Activated T-helper 1 cell treated with anti-CD3 and anti-CD28 coated beads, Interleukin-12 subunit alpha, Interleukin-12 subunit beta, Interleukin-2, Interleukin-4 antibody, amounts not matched to agents 30 ng/mL and 10 ng/mL and 1 ng/mL, durations not matched to agents 14 hours and 24 hours and 36 hours (primary cell): ENCODE measurements at places on chromosomes 1 and 21. TPM values are rescaled to one million over a fixed set of nuclear protein-coding genes. Genes with fewer than 3 reads are reported as not detected.
A peak's percentile ranks its signal among the peaks of the same experiment; 100 is the strongest.

The AKR7A3 gene
- 1.2 and 1.7 TPM in 2 replicates for total RNA-seq

The BTF3L4 gene
- 44.9 and 47.5 TPM in 2 replicates for total RNA-seq

- H3K27me3 ChIP-seq = peaks cover 3% of the 10 kb centered on the region
- peaks cover 13% of the 10 kb centered on the region for H3K4me1 ChIP-seq
- no peak for DNase-seq
- no peaks in the 10 kb centered on the region for H3K36me3 ChIP-seq
- H3K27ac ChIP-seq = peak overlapping the region; percentile 9
- no peak overlapping the region for H3K4me3 ChIP-seq
Observed at GRCh38 chr1:29732453-29732852, 496.1 kb downstream of the PTPRU start.

The C1orf216 gene
- total RNA-seq = 25.3 and 25.9 TPM in 2 replicates

DNA sequence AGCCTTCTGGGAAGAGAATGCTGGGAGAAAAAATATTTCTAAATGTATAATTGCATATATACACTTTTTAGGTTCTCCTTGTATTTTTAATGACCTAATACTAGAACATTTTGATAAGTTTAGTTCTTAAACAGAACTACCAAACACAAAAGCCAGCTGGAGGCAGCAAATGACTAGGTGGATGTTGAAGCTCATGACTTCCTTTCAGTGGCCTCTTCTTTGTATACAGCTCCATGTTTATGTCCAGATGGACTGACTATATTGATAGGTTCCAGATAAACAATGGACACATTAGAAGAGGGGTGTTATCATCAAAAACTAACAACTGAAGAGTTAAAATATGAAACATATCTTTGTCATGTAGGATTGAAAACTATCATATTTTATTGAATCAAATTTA, 52.5 kb downstream of the LRRC8D start:
- no peaks in the 10 kb centered on the region for H3K27me3 ChIP-seq
- DNase-seq = no peak
- H3K4me1 ChIP-seq = peaks cover 34% of the 10 kb centered on the region
- H3K36me3 ChIP-seq = peaks cover 30% of the 10 kb centered on the region
- no peak overlapping the region for H3K27ac ChIP-seq
- no peak overlapping the region for H3K4me3 ChIP-seq

The EMC1 gene
- total RNA-seq = 63.9 and 78.3 TPM in 2 replicates

- peaks cover 2% of the 10 kb centered on the region for H3K36me3 ChIP-seq
- H3K4me1 ChIP-seq = peaks cover 12% of the 10 kb centered on the region
- no peak for DNase-seq
- H3K27ac ChIP-seq = no peak overlapping the region
- no peak overlapping the region for H3K4me3 ChIP-seq
Observed at GRCh38 chr1:200238311-200238710, 171.5 kb downstream of the ZNF281 start.

GRCh38 chr1:226100436-226101391, 38.2 kb downstream of the H3-3A start:
- DNase-seq = no peak
- no peaks in the 10 kb centered on the region for H3K36me3 ChIP-seq
- peaks cover 8% of the 10 kb centered on the region for H3K27me3 ChIP-seq
- H3K27ac ChIP-seq = no peak overlapping the region

DNA sequence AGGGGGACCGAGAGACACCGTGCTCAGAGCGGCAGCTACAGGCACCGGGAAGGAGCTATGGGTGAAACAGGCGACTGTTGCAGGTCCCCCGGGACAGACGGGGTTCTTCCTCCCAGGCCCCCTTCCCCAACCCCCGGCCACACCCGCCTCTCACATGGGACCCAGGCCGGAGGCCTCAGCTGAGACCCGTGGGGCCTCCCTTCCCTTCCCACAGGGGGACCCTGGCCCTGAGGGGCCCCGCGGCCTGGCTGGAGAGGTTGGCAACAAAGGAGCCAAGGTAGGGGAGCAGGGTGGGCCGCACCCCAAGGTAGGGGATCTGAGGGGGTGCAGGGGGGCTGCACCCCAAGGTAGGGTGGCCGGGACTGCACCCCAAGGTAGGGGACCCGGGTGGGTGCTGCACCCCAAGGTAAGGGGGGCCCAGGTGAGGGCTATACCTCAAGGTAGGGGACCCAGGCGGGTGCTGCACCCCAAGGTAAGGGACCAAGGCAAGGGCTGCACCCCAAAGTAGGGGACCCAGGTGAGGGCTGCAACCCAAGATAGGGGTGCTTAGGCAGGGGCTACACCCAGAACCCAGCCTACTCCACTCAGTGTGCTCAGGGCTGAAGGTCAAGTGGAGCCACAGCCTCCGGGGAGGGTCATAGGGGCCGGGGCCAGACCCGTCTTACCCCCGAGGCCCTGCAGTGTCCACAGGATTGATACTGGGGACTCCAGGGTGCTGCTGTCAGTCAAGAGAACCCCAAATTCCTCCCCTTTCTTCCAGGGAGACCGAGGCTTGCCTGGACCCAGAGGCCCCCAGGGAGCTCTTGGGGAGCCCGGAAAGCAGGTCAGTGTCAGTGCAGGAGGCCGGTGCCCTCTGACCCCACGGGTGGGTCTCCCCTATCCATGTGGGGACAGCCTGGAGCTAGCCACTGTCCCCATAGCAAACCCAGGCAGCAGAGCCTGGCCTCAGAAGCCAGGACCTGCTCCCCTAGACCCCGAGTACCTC, 22.7 kb downstream of the COL6A2 start:
- H3K27ac ChIP-seq = no peak overlapping the region
- H3K4me1 ChIP-seq = no peaks in the 10 kb centered on the region
- no peak overlapping the region for H3K4me3 ChIP-seq
- DNase-seq = no peak
- H3K27me3 ChIP-seq = no peaks in the 10 kb centered on the region
- no peaks in the 10 kb centered on the region for H3K36me3 ChIP-seq

The SEMA6C gene
- 3.6 and 4.3 TPM in 2 replicates for total RNA-seq

The FCRL4 gene
- total RNA-seq = not detected in 2 replicates

- peaks cover 27% of the 10 kb centered on the region for H3K4me1 ChIP-seq
- no peak for DNase-seq
- peaks cover 3% of the 10 kb centered on the region for H3K36me3 ChIP-seq
Observed at GRCh38 chr1:107831921-107832320, 133.1 kb downstream of the VAV3 start.

DNA sequence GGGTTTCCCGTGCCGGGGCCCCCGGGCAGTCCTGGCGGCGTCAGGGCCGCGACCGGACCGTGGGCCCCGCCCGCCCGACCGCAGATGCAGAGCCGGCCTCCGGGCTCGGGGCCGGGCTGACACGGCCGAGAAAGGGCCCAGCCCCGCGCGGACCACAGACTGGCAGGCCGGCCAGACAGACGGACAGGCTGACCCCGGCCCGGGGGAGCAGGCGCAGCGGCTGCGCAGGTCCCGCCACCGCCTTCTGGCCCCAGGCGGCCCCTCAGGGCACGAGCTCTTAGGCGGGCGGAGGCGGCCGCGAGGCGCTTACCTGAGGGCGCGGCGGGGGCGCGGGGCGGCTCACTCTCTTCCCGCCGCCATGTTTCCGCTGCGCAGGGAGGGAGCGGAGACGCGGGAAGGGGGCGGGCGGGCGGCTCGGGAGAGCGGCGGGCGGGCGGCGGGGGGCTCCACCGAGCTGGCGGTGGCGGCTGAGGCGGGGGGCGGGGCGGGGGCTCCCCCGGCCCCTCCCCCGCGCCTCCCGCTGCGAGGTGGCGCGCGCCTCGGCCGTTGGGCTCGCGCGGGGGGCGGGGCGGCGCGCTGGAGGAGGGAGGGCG, at the start of gene SCMH1:
Gene SCMH1, minus strand, starts transcription at position 558 of the 593 bp plus-strand sequence. CDS start 56,173 bp downstream, outside the sequence.
- H3K36me3 ChIP-seq = no peaks in the 10 kb centered on the region
- H3K27me3 ChIP-seq = no peaks in the 10 kb centered on the region
- peaks cover 31% of the 10 kb centered on the region for H3K4me1 ChIP-seq
- H3K4me3 ChIP-seq = peak within 1 kb of the TSS; percentile 86
- DNase-seq = peak; percentile 47

- H3K4me3 ChIP-seq = peak within 1 kb of the TSS; percentile 97
- H3K27ac ChIP-seq = peak within 1 kb of the TSS; percentile 92
- H3K4me1 ChIP-seq = peaks cover 7% of the 10 kb centered on the region
- peaks cover under 1% of the 10 kb centered on the region for H3K36me3 ChIP-seq
Observed at GRCh38 chr1:1511533-1512285, at the start of gene ATAD3A. Gene ATAD3A (plus strand): TSS chr1:1512162. CDS start chr1:1512269, 107 bp downstream.

- no peak for DNase-seq
- peaks cover 14% of the 10 kb centered on the region for H3K27me3 ChIP-seq
- peaks cover 46% of the 10 kb centered on the region for H3K4me1 ChIP-seq
Observed at GRCh38 chr1:248906753-248907661, 972 bp downstream of the PGBD2 start.

DNA sequence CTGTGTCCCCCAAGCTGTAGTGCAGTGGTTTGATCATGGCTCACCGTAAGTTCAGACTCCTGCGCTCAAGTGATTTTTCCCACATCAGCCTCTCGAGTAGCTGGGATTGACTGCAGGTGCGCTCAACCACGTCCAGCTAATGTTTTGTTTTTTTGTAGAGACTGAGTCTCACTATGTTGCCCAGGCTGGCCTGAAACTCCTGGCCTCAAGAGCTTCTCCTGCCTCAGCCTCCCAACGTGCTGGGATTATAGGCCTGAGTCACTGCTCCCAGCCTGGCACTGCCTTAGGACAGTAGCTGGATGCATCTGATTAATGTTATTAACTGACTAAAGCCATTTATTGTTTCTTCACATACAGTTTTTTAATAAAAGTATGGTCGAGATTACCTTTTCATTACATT, 40.2 kb downstream of the RNF11 start:
- H3K27me3 ChIP-seq = peaks cover 2% of the 10 kb centered on the region
- no peak overlapping the region for H3K4me3 ChIP-seq
- no peak for DNase-seq
- no peaks in the 10 kb centered on the region for H3K4me1 ChIP-seq

The LRRC3 gene
- total RNA-seq = 1.8 and 1.9 TPM in 2 replicates

The KRTAP19-1 gene
- total RNA-seq = not detected in 2 replicates

The FCGR1A gene
- not detected in 2 replicates for total RNA-seq

DNA sequence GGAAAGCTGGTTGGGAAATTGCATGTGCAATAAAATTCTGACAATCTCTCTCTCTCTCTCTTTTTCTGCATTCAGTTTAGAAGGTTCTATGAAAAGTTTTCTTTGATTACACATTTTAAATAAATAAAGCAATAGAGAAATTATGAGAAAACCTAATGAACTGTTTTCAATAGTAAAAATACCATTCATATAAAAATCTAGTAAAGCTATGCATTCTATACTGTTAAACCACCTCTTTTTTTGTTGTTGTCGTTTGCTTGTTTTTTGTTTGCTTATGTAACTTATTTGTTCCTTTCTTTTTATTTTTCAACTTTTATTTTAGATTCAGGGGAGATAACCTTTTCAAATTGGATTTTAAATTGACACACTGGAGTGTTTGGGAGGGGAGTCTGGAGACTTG, 14.1 kb upstream of the OR2B11 start:
- DNase-seq = no peak
- no peaks in the 10 kb centered on the region for H3K4me1 ChIP-seq
- no peak overlapping the region for H3K27ac ChIP-seq
- no peak overlapping the region for H3K4me3 ChIP-seq
- no peaks in the 10 kb centered on the region for H3K36me3 ChIP-seq
- H3K27me3 ChIP-seq = peaks cover 5% of the 10 kb centered on the region

- H3K4me3 ChIP-seq = no peak overlapping the region
- H3K4me1 ChIP-seq = peaks cover 17% of the 10 kb centered on the region
- no peak for DNase-seq
- peaks cover 19% of the 10 kb centered on the region for H3K36me3 ChIP-seq
Observed at GRCh38 chr1:65059930-65060538, 88.0 kb upstream of the AK4 start.

GRCh38 chr1:106755682-106756406, 300.6 kb upstream of the PRMT6 start:
- H3K27ac ChIP-seq = no peak overlapping the region
- no peaks in the 10 kb centered on the region for H3K36me3 ChIP-seq
- H3K27me3 ChIP-seq = no peaks in the 10 kb centered on the region
- DNase-seq = no peak
- no peak overlapping the region for H3K4me3 ChIP-seq

The PAQR7 gene
- 5.8 and 6.1 TPM in 2 replicates for total RNA-seq

DNA sequence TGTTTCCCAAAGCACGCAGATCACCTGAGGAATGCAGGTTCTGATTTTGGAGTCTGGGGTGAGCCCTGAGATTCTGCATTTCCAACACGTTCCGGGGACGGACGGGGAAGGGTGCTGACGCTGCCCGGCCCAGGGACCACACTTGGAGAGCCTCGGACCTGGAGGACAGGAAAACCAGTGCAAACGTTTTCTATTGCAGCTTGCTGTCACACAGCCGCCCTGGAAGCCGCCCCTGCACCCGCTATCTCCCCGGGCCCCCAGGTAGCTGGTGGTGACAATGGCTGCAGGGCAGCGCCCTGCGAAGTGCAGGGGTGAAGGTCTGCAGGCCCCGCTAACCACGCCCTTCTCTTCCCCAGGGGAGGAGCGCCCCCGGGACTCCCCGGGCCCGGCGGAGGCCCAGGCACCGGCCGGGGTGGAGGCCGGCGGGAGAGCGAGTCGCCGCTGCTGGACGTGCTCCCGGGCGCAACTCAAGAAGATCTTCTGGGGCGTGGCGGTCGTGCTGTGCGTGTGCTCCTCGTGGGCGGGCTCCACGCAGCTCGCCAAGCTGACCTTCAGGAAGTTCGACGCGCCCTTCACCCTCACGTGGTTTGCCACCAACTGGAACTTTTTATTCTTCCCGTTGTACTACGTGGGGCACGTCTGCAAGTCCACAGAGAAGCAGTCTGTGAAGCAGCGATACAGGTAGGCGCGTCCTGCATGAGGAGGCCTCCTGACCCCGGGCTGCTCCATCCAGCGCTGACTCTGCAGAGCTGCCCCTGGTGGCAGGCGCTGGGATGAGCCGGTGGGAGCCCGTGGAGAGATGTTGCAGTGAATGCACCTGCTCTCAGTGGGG, 142.0 kb upstream of the COA6 start:
- peaks cover 43% of the 10 kb centered on the region for H3K27me3 ChIP-seq
- no peak for DNase-seq
- peaks cover 3% of the 10 kb centered on the region for H3K36me3 ChIP-seq
- H3K4me1 ChIP-seq = peaks cover 16% of the 10 kb centered on the region
- H3K27ac ChIP-seq = no peak overlapping the region
- H3K4me3 ChIP-seq = no peak overlapping the region
